Iris pigment epithelial cell (primary cell): ENCODE measurements at places on chromosomes 13 and 19.

DNA sequence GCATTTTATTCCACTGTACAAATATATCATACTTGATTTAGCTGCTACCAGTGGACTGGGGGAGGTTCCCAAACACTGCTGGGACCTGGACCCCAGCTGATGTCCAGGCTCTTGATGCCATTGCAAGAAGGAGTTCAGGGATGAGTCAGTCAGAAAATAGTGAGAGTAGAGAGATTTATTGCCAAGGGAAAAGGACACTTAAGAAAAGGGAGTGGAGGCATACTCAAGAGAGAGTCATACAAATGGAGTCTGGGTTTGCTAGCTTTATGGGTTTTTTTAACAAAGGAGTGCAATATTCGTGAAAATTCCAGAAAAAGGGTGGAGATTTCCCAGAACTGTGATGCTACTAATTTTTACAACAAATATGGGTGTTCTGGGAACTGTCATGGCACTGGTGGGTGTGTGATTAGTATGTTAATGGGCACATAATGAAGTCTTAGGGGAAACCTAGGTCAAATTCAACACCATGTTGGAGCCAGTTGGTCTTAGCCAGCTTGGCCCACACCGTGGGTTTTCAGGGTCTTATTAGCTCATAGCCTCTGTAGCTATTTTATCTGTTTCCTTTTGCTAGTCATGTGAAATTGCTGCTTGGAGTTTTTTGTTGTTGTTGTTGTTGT, 36.2 kb downstream of the GPC6 start:
- peak; percentile 57 for DNase-seq

- no peak for DNase-seq
These were observed 17.6 kb downstream of the PBX4 start for GRCh38 chr19:19600793-19601330.

DNA sequence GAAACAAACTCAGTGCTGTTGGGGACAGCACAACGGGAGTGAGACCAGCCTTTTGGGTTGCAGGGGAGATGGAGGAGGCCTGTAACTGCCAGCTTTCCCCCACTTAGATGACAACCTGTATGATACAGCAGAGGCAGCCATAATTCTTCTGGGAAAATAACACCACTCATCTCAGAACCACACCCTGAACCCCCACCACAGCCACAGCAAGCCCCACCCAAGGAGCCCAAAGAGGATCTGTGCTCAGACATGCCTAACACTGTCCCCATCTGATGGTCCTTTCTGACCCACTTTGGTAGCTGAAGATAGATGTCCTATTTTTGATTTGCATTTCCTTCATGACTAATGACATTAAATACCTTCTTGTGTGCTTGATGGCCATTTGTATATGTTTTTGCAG, 15.4 kb downstream of the LGALS13 start:
- no peak for DNase-seq

DNA sequence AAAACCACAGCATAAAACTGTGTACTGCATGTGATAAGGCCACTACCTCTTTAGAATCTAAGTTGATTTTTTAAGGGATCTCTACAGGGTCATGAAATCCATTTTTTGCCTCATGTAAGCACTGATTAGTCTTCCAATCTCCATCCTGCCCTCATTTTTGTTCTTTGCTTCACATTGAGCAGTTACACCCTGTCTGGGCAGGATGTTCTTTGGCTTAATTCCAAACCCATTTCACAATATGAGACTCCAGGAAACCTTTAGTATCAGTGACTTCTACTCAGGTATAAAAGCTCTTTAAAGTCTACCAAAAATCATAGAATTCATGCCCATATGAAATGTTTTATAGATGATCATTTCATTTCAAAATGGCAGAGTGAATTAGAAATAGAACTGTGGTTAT, 592.6 kb downstream of the TBC1D4 start:
- DNase-seq: peak; percentile 60

- no peak for DNase-seq
These were observed 8.5 kb upstream of the DOCK9 start for GRCh38 chr13:98986226-98986846.

DNA sequence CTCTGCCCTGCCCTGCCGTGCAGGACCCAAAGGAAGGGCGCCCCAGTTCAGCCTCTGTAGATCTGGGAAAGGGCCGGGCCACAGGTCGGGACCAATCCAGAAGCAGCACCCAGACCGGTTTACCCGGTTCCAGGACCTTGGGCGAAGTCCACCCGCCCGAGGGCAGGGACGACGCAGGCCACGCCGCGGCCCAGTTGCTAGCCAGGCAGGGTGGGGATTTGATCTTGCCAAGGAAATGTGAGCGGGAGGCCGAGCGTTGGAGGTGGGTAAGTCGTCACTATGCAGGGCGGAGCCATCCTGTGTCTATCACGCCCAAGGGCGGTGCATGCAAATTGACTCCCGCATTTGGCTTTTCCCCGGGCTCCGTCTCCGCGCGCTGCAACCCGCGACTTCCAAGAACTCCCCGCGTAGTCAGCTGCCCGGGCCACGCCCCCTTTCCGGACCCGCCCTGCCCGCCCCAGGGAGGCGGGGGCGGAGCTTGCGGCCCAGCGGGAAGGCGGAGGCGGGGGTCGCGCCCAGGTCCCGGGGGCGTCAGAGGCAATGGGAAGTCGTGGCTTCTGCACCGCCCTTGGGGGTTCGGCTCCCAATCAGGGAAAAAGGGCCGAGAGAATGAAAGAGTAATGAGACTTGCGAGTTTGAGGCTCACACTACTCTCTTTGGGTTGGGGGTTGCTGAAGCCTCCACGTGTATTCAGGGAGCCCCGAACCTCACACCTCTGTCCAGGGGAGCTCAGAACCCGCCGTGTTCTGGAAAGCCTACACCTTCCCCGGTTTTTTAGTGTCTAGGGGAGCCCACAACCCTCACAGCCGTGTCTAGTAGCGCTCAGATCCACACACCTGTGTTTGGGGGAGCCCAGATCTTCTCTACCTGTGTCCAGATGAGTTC, 12.8 kb downstream of the IER2 start:
- peak; percentile 99 for DNase-seq

GRCh38 chr19:29439688-29440550, 85.9 kb upstream of the VSTM2B start:
- DNase-seq: no peak
